ENCODE measurements at places on chromosomes 3 and 15.

DNA sequence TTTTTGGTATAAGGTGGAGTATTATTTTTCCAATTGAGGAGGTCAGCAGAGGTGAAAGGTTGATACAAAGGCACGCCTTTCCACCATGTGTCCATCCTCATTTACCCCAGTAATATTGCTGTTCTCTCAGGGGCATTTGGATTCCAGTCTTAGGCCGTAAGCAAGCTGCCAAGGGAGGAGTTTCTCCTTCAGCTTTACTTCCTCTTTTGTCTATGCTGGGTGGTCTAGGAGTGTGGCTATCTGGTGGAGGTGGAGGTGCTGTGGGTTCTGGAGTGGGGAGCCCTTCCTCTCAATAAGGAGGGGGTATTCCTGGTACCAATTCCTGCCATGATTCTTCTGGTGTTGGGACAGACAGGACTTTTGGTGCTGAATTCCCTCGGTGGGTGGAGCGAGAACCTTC, 340.6 kb downstream of the KCNH8 start:
- DNase-seq, result no peak

GRCh38 chr3:37564518-37564917, 297.2 kb upstream of the CTDSPL start:
- DNase-seq, result no peak

GRCh38 chr3:114284644-114285043, 9.2 kb upstream of the TIGIT start:
- no peak for DNase-seq

DNA sequence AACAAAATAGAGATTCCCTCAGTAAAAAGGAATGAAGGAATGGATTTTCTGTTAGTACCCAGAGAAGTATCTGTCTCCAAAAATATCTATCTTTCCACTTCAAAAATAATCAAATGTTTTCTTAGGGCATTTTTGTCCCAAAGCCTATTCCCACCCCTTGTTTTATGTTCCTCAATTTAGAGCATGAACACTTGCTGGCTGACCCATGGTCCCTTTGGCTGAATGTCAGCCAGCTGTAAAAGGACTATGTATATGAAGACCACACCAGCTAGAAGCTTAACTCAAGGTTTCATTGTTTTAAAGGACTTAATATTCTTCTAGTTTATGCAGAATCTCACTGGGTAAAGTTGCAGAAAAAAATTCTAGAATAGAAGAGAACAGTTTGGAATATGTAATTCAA, 931.2 kb downstream of the MCTP2 start:
- no peak for DNase-seq

DNA sequence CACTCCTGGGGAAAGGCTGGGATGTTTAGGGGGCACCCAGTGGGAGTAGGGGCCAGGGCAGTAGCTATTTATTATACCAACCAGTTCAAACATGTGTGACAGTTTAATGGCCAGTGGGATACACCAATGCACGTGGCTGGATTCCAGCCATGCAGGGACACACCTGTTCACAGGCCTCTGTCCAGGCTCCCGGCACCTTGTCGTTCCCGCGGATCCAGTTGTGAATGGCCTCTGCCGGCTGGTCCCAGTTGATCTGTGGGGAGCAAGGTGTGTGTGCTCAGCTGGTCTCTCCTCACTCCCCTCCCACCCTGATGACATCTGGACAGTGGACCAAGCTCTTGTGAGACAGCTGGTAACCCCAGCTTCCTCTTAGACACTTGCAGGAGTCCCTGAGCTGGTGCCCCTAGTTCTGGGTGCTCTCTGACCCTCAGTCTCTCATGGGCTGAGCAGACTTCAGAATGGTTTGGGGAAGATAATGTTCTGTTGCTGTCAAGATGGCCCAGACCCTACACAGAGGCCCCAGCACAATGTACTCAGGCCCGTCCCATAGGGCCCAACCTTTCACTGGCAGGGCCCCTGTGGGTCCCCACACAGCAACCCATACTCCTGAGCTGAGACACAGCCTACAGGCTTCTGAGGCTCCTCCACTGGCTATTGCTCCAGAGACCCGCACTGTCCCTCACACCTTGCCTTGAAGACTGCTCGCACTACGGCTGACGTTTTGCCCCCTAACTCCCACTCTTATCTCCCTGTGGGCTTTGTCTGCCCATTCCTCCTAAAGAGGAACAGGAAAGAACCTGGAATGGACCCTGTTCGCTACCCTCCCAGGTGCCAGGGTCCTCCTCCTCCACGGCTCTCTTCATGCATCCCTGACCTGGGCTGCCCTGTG, 25.8 kb downstream of the ALDH1L1 start:
- no peak for DNase-seq

DNA sequence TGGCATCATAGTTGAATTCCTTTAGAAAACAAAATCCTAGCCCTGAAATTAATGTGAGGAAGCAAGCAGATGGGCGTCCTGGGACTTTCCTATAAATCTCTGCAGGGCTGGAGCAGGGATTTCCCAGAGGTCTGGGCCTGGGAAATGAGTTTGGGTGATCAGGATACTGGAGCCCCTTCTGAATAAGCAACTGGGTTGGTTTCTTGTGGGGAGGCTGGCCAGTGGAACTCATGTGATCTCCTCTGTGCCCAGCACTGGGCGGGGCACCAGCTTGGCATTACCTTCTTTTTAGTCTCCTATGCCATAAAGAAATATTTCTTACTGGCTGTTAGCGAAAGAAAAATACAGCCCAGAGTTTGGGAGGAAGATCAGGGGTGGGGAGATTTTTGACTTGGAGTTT, 1.7 kb downstream of the THSD4 start:
- DNase-seq, result peak; percentile 60

- no peak for DNase-seq
Observed at GRCh38 chr3:39269528-39269927, 10.3 kb downstream of the CX3CR1 start.

DNA sequence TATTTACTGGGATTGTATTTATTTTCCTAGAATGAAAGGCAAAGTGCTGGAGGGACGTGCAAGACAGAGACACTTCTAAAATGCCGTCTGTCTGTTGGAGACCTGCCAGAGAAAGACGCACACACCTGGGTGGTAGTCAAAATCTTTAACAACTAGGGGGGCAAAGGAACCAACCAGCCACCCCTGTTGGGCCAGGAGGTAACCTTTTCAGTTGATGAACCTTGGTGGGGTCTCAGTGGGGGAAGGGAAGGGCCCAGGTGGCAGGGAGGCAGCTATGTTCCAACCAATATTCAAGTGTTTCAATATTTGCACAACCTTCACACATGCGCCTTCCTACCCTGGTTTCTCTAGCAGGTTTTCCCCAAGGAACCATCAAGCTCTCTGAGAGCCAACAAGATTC, 99.0 kb downstream of the MEGF11 start:
- no peak for DNase-seq

DNA sequence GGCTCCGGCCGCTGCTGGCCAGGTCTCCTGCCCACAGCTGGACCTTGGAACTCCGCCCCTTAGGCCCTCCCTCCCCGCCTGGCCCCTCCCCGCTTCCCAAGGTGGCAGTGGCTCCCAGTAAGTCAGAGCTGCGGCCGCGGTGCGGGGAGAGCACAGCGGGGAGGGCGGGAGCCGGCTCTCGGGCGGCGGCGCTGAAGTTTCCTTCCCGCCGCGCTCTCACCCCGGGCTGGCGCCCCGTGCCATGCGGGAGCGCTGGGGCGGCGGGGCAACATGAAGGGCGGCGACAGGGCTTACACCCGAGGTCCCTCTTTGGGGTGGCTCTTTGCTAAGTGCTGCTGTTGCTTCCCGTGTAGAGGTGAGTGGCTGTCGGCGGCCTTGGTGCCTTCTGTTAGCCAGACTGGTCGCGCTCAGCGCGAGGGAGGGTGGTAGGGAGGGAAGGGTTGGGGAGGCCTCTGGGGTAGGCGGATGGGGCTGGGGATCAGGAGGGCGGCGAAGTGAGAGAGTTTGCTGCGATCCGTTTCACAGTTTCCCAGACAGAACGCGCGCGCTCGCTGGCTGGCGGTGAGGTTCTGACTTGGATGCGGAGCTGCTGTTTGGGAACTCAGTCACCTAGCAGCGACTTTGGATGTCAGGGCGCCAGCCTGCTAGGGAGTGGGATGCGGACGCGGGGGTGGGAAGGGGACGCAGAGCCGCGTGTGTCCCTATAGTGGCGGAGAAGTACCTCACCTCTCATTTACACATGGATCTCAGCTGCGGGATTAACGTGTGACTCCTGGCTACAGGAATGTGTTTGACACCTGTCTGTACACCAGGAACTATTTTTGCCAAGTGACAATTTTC, 145.5 kb upstream of the UMPS start:
- DNase-seq, result peak; percentile 51

DNA sequence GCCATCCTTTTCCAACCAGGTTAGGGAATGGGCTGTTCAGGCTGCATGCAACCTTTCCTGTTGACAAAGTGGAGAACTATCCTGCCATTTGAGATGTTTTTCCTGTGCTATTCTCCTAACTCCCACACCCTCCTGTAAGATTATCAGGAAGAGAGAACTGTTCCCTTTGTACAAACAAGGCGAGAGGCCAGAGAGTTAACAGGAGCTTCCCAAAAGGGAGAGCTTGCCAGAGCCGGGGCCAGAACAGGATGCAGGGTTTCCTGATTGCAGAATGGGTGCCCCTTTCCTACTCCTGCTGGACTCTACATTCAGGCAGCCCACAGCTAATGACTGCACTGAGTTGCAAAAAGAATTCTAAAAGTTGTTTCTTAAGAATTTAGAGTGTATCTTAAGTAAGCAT, 17.1 kb downstream of the PML start:
- peak; percentile 53 for DNase-seq

GRCh38 chr15:60408463-60408981, 10.7 kb upstream of the ANXA2 start:
- DNase-seq, result peak; percentile 75

DNA sequence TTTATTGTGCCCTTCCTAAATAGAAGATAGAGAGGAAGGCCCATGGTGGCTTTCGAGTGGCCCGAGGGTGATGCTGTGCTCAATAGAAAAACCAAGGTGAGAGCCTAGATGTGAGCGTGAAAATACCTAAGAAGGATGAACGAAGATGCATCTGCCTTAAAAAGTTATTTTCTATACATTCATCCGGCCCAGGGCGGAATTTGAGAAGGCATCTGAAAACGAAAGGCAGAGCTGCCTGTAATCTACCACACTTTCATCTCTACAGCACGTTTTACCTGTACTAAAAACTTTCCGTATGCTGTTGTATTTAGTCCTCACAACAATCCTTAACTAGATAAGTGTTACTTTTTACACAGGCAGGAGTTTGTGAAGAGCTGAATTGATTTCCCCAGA, 1.4 kb downstream of the DUT start:
- DNase-seq, result no peak

DNA sequence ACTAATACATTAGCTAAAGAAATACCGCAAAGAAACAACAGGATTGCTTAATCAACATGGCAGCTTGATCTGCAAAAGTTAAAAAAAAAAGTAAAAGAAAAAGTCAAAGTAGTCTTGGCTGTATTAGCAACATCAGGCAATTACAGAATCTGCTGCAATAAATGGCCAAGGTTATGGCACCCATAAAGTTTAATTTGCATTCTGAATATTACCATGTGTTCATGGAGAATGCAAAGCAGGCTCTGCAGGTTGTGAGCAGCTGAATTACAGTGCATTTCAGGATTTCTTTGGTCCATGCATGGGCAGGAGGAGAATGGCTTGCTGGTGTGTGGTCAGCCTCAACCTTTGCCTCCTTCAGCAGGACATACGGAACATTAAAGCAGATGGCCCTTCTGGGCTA, 199.1 kb upstream of the AZI2 start:
- no peak for DNase-seq

DNA sequence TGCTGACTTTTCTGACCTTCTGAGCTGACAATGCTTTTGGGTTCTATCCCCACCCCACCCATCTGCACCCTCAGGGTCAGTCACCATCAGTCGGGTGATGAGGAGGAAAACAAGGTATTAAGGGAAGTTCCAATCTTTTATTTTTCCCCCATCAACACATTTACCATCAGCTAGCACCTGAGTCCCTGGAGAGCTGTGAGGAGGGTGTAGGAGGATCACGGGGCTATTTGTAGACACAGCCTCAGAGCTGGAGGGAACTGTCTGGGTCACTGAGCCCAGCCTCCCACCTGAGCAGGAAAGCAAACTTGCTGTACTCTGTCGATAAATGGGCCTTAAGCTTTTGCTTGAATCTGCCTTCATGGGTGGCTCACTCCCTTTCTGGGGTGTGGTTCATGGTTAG, 24.8 kb upstream of the ZFAND6 start:
- no peak for DNase-seq

DNA sequence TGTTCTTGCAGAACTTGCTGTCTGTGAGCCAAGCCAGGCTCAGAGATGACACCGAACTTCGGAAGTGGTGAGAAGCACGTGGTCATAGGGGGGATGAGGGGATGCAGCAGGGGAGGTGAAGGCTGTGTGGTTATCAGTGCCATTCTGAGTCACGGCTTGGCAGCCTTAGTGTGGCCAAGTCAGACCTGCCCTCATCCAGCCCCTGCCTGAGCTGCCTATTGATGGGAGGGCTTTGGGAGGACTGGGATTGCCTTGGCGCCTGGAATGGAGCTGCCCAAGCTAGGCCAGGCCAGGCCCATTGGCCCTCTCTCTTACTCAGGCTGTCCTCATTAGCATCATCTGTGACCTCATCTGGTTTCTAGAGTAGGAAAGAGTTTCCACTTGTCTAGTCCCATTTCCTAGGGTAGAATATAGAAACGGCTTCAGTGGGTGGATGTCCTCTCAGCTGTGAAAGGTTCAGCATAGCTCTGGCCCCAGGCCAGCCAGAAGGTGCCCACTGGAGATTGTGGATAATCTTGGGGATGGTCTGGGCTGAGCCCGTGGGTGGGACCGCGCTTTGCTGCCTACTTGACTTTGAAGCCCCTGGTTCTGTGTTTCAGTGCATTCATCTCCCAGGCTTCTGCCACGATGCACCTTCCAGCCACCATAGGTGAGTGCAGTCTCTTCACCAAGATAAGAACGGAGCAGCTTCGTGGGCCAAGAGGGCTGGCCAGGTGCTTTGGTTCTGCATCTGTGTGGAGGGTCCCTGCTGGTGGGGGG, 7.2 kb downstream of the FAH start:
- DNase-seq, result peak; percentile 49

DNA sequence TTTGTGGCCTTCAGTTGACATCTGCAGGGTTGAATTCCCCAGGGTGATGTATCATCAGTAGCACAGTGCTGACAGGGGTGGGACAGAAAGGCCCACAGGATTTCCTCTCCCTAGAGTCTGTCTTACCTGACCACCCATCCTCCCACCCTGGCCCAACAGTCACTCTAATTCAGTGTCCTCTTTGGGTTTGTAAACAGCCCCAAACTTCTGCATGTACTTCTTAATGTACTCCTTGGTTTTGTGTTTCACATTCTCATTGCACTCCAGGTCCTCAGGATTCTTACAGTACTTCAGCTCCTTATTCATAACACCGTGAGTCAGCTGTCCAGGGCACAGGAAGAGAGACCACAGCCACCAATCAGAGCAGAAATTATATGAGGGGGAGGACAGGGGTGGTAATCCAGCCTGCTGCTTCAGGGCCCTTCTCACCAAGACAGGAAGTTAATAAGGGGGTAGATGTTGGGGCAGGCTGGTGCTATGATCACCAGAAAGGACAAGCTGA, 37.5 kb downstream of the NBEAL2 start:
- DNase-seq, result peak; percentile 80

DNA sequence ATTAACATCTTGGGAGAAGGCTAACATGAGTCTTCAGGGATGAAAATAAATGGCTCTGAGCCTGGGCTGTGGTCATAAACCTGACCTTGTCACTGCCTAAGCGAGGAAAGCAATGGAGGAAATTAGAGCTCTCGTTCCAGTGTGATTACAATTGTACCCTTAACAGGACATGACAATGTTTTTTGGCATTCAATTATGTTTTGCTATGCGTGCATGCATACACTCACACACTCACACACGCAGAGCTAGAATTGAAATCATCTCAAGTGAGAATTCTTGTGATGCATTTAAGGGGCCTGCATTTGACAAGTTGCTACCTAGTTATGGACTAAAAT, 24.1 kb downstream of the ZNF80 start:
- DNase-seq, result peak; percentile 81

- DNase-seq, result peak; percentile 45
Observed at GRCh38 chr3:16906682-16907081, 21.9 kb downstream of the PLCL2 start.
